C1 segment of cervical spinal cord (tissue), 14 donors: ENCODE measurements at places on chromosomes 3 and 15.

GRCh38 chr3:22450786-22451400, 699.9 kb upstream of the ZNF385D start:
- DNase-seq: no peak

- no peak for DNase-seq
Observed at GRCh38 chr3:127723011-127723567, 50.3 kb downstream of the ABTB1 start.

DNA sequence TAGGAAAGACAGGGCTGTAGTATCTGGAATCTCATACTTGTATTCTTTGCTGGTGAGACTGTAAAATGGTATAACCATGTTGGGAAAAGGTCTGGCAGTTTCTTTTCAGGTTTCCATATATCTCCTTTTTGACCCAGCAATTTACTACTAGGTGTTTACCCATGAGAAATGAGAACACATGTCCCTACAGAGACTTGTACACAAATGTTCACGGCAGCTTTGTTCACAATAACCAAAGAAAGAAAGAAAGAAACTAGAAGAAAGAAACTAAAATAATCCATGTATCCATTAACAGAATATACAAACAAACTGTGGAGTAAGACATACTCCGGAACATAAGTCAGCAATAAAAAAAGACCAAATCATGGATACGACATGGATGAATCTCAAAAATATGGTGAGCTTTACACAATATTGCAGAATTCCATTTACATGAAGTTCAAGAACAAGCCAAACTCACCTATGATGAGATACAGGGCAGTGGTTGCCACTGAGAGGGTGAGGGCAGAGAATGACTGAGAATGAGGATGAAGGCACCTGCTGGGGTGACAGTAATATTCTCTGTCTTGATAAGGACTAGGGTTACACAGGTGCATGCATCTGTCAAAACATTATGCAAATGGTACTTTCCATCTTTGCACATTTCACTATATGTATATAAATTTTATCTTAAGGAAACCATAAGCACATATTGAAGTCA, 2.7 kb downstream of the RFTN1 start:
- no peak for DNase-seq

GRCh38 chr15:47744496-47744895, 27.2 kb downstream of the SEMA6D start:
- no peak for DNase-seq

GRCh38 chr3:101096444-101096843, 103.2 kb upstream of the ABI3BP start:
- no peak for DNase-seq

GRCh38 chr3:142287866-142288638, 62.7 kb upstream of the GK5 start:
- DNase-seq: no peak

DNA sequence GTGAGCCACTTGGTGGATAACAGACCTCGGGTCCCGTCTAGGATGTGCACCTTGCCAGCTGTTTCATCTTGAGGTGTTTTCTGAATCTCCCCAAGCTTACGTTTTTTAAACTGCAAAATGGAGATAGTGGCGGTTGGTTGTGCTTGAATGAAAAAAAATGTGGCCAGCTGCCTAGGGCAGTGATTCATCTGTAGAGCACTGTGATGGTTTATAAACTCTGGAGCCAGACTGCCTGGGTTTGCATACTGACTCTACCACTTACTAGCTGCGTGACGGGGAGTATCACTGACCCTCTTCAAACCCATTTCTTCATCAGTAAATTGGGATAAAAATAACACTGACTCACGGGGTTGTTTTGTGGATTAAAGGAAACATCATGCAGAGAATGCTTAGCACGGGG, 159.1 kb downstream of the CHL1 start:
- no peak for DNase-seq

DNA sequence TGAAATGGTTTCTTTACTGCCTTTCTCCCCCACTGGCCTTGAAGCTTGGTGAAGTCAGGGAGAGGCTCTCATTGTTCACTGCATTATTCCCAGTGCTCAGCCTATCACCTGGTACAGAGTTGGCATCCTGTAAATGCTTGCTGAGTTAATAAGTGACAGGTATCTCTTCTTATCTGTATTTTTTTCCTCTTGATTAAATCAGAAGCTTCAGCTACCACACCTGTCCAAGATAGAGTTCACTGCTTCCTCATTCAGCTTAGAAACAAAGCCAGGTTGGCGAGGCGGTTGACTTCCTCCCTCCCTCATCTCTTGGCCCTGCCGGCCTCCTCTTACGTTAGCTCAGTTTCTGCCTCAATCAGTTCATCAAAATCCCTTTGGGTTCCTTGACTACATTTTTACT, 142.8 kb downstream of the LIPC start:
- DNase-seq: no peak

GRCh38 chr3:121231872-121232271, 313.9 kb downstream of the POLQ start:
- DNase-seq: no peak

- DNase-seq: no peak
Observed at GRCh38 chr3:86993704-86994103, 2.8 kb upstream of the VGLL3 start.

DNA sequence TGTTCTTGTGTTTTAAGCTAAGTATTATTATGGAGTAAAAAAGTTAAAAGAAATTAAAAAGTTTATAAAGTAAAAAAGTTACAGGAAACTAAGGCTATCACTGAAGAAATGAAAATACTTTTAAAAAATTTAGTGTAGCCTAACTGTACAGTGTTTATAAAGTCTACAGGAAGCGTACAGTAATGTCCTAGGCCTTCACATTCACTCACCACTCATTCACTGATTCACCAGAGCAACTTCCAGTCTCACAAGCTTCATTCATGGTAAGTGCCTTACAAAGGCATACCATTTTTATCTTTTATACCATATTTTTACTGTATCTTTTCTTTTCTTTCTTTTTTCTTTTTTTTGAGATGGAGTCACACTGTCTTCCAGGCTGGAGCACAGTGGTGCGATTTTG, 40.7 kb upstream of the SCN5A start:
- no peak for DNase-seq

DNA sequence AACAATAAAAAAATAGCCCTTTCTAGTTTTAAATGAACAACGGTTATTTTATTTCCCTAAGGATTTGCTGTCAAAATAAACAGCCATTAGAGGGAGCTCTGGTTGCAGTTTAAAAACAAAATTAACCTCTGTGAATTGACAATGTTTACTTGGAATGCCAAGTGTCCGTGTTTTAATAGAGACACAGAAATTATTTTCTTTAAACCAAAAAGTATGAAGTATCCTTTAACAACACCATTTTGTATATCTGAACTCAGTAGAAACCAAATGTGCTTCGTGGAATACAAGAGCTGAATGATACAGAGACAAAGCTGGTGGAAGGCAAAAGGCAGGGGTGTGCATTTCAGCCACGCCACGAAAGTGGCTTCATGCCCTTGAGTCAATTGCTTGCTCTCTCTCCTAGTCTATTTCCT, 74.4 kb downstream of the MOBP start:
- DNase-seq: no peak

DNA sequence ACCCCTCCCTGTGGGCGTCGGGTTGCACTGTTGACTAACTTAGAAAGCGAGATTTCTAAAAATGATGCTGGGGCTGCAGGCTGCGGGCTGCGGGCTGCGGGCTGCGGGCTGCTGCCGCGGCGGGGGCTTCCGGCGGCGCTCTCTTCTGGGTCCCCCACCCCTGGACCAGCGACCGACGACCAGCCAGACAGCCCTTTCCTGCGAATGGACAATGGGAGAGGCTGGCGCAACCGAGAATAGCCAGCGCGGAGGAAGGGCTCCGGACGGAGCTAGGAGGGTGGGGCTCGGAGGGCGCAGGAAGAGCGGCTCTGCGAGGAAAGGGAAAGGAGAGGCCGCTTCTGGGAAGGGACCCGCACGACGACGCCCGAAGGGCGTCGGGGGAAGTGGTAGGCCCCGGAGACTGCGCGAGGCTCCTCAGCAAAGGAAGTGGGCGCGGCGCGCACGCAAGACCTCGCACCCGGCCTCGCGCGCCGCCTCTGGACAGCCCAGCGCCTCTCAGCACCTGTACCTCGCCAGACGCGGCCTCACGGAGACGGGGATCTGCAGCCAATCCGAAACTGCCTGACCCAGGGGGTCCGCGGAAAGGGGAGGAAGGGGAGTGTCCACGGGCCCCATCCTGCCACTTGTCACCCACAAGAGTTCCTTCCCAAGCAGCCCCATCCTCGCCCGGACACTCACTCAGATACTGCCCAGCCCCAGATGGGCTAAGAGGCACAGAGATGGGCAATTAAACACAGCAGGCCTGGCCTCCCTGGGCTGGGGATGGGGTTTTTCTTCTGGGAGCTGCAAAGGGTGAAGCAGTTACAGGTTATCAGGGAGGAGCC, 70.7 kb downstream of the SLC12A8 start:
- no peak for DNase-seq

GRCh38 chr15:25775317-25775912, 87.7 kb downstream of the ATP10A start:
- no peak for DNase-seq

DNA sequence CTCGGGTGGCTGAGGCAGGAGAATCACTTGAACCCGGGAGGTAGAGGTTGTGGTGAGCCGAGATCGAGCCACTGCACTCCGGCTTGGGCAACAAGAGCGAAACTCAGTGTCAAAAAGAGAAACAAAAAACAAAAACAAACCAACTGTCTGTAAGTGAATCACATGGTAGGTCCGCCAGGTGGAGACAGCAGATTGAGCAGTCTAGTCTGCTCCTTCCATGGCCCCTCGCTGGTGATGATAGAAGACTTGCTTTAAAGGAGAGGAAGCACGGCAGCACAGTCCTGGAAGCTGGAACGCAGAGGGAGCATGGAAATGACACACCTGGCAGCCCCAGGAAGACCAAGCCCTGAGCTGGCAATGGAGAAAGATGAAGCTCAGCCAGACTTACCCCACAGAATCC, 31.4 kb upstream of the MGLL start:
- DNase-seq: no peak

- DNase-seq: no peak
Observed at GRCh38 chr3:122183521-122183892, at the start of gene CASR. CASR (plus strand) TSS chr3:122183668; CDS start chr3:122254190, 70,522 bp downstream.

GRCh38 chr3:141384157-141384556, 15.9 kb downstream of the ZBTB38 start:
- DNase-seq: no peak

GRCh38 chr15:100256101-100256969, 85.4 kb downstream of the ADAMTS17 start:
- DNase-seq: no peak

- no peak for DNase-seq
Observed at GRCh38 chr3:184196536-184196935, 10.5 kb downstream of the ABCF3 start.

GRCh38 chr3:82927309-82928253, 1166.1 kb upstream of the GBE1 start:
- no peak for DNase-seq

DNA sequence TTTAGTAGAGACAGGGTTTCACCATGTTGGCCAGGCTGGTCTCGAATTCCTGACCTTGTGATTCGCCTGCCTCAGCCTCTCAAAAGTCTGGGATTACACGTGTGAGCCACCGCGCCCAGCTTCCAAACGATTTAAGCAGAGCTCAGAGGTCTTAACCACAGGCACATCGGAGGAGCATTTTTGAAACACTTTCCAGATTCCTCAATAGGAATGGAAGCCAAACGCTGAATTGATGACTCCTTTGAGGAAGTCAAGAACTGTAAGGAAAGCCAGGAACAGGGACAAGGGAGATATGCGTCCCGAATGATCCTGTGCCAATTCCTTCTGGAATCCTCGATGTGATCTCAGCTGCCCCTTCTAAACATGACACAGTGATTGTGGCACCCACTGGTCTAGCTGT, 40.0 kb downstream of the TRH start:
- no peak for DNase-seq

DNA sequence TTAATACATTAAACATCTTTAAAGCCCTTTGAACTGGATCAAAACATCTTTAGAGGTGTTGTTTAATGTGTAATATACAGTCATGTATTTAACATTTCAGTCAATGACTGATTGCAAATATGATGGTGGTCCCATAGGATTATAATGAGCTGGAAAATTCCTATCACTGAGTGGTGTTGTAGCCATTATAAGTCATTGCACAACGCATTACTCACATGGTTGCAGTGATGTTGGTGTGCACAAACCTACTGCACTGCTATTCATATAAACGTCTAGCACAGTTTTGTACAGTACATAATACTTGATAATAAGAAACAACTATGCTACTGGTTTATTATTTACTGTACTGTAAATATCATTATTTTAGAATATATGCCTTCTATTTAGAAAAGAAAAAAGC, 75.6 kb downstream of the DTWD1 start:
- DNase-seq: no peak

DNA sequence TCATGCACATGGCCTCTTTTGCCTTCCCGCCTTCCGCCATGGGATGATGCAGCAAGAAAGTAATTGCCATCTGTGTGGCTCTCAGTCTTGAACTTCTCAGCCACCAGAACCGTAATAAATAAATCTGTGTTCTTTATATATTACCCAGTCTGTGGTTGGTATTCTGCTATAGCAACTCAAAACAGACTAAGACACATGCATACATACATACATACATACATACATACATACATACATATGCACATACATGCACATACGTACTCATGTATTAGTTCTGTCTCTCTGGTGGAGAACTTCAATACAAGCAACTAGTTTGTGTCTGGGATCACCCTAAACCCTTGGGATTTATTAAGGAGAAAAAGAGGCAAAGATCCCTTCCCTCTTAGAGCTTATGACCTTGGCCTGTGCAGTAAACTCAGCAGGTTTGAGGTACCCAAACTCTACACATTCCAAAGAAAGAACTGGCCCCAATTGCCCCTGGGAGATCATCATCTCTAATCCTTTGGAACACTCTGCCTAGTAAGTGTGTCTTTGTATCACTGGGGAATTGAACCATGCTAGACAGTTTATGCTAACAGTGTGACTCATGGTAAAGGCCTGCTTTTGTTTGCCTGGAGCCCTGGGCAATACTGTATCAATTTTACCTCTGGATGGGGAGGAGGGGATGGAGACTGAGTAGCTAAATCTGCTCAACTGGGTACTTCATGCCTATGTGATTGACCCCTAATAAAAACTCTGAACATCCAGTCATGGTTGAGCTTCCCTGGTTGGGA, 115.6 kb upstream of the LMCD1 start:
- no peak for DNase-seq

- no peak for DNase-seq
Observed at GRCh38 chr15:31400222-31400927, 73.7 kb downstream of the KLF13 start.

- no peak for DNase-seq
Observed at GRCh38 chr3:72951259-72951722, 45.3 kb upstream of the PPP4R2 start.

DNA sequence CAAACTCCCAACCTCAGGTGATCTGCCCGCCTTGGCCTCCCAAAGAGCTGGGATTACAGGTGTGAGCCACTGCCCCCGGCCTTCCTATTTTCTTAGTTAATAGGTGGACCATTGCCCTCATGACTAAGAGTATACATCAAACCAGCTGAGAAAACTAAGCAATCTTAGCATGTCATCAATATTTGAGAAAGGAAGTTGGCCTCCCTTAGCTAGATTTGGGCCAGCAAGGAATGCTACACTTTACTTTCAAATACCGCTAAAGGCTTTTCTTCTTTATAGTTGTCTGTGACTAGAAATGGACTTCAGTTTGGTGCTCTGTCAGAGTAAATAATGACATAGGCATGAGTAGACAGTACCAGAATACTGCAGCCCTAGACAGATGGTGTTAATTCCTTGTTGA, 199.3 kb downstream of the GAP43 start:
- no peak for DNase-seq
